ENCODE measurements at places on chromosomes 12 and 14.

DNA sequence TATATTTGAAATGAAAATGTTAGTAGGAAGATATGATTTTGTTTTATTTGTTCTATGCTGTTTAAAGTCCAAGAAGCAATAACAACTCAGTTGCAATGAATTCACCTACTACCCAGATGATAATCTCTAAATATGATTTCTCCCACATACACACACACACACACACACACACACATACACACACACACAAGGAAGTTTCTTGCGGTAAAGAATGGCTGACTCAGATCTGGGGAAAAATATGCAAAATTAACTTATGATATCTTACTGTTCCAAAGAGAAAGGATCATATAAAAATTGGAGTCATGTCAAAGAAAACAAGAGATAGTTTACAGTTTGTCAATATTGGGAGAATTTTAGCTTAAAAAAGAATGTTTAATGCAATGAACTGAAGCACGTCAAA, 456.7 kb downstream of the SLC16A7 start:
- DNase-seq, result no peak

GRCh38 chr12:69844836-69845235, 19.8 kb downstream of the MYRFL start:
- DNase-seq, result no peak

GRCh38 chr14:101478096-101478495, 83.2 kb upstream of the DIO3 start:
- DNase-seq, result peak; percentile 60

GRCh38 chr12:78804262-78804661, 60.3 kb upstream of the SYT1 start:
- no peak for DNase-seq

DNA sequence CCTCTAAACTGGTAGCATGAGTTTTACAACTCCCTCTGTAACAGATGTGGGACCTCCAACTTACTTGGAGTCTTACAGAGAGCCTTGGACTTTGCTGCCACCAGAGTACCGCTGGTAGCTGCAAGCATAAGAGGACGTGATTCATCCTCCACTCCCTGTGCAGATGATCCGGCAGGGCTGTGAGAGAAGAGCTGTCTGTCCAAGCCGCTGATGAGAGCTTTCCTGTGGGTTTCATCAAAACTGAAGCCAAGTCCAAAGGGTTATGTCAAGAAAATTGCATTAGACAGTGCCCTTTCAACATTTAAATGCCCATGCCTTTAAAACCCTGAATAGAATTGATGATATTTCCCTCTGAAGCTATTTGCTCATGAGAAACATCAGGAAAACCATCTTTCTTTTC, 85.8 kb downstream of the LLPH start:
- DNase-seq, result no peak

- no peak for DNase-seq
Measured at GRCh38 chr12:75844985-75845384, 186.6 kb downstream of the PHLDA1 start.

GRCh38 chr12:53076461-53076860, 2.7 kb downstream of the SPRYD3 start:
- DNase-seq, result no peak

DNA sequence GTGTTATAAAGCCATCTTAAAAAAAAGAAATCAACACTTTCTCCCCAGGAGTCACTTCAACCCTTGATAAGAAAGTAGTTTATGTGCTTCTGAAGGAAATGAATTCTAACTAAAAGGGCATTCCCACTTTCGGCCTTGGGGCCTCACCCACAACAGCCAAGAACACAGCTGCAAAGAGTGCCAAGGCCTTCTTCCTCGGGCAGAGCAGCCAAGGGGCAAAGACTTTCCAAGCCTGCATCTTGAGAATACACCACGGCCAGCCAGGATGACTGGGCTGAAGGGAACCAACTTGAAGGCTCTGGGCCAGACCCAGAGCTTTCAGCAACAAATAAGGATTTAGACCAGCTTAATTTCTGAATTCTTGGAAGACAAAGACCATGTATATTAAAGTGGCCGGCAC, 60.4 kb upstream of the FOXN3 start:
- no peak for DNase-seq

- DNase-seq, result no peak
Measured at GRCh38 chr12:132774646-132775275, 13.1 kb upstream of the ANKLE2 start.

DNA sequence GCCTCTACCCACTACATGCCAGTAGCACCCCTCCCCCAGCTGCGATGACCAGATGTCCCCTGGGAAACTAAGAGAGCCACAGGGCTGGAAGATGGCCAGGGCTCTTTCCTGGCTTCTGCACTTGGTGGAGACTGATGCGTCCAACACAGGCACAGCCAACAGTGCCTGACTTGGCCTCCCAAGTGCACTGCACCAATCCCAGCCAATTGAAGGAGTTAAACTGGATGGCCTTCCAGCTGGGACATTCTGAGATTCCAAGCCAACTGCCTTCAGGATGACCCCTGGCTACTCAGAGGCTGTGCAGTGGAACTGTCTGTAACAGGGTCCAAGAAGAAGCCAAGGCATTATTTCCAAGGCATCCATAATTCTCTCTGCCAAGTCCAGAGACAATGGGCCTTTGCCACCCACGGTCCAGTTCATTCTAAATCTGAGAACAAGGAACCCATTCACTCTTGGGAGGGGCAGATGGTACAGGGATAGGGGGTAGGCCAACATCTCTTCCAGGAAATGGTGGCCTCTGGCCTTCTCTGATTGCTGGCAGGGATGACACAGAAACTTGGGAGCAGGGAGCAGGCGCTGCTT, 35.2 kb downstream of the PRIMA1 start:
- no peak for DNase-seq

GRCh38 chr14:77105145-77105939, 7.3 kb downstream of the CIPC start:
- DNase-seq, result no peak

DNA sequence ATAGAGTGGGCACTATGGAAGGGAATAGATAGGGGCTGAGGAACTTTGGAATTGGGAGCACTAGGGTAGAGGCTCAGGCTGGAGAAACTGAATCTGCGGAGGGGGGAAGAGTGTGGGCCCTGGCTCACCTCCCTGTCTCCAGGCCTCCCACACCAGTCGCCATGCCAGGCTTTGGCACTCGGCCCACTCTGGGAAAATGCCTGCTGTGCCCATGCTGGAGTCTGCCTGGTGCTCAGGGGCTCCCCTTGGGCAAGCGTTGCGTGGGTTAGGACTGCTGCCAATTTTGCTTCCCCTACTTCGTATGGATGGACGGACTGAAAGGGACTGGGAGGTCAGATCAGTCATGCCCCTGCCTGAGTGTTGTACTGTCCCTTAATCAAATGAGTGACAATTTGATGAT, 34.6 kb upstream of the CISTR start:
- no peak for DNase-seq

DNA sequence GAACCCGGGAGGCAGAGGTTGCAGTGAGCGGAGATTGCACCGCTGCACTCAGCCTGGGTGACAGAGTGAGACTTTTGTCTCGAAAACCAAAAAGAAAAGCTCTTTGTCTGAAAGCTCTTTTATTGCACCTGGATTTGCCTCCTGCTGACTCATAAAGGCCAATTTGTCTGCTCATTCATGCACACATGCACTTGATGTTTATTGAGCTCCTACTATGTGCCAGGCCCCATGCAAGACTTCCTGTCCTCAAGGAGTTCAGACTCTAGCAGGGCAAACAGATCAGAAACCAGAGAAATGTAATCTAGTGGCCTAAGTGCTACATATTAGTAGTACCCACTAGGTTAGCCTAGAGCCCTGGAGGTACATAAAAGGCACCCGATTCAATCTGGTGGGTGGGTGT, 16.3 kb upstream of the MLEC start:
- DNase-seq, result no peak

DNA sequence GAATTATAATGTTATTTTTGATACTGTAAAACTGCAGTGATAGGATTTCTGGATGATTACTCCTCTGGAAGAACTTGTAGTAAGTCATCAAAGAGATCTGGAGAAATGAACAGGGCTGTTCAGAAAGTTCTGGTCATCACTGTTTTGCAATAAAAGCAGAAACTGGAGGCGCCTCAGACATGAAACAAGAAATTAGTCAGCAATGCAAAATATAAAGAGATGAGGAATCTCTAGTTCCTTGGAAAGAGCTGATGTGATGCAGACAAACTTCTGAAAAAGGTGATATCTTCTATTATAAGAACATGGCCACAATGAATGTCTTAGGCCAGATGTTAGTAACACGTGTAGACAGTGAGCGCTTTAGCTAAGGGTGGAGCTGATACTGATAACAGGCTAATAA, 9.5 kb downstream of the ACIN1 start:
- DNase-seq, result no peak

DNA sequence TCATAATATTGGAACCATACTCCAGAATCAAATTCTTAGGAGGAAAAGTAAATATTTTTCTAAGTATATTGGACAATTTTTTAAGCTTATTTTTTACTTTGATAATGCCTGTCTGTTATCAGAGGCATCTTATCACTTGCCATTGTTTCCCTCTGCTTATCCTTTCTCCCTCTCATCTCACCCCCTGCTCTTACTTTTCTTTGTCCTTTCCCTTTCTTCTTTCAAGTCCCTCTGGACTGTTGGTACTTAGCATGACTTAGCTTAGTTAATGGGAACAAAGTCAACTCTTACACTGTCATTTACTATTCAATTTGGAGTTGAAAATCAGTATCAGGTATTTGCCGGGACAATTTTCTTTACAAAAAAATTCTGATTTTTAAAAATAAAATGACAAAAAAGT, 45.2 kb downstream of the ABCD2 start:
- no peak for DNase-seq

DNA sequence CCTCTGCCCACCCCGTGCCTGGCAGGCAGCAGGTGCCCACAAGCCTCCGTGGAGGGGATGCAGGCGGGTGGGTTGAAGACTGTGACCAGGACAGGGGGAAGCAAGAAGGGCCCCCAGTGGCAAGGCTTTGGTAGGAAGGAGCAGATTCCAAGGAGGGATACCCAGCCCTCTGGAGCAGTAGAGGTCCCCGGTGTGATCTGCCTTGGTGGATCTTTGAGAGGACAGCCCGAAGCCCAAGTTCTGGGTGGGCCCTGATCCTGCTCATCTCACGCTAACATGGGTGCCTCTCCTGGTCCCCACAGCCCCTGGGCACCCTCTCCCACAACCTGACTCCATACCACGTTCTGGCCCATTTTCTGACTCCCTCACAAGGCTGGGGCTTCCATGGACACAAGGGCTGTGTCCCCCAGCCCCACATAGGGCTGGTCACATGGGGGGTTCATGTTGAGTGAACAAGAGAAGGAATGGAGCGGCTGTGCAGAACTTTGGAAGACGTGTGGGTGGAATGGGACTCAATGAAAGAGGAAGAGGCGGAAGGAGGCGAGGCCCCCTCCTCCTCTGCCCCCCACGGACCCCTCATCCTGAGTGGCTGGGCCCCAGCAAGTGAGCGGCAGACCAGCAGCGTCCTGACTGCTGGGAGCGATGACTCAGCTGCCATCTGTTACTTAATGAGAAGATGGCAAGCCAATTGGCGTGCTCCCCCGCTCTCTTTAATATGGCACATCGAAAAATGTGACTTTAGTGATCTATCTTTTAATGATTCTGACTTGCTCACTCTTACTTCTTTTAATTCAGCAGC, 77.0 kb upstream of the BCL11B start:
- DNase-seq, result no peak

DNA sequence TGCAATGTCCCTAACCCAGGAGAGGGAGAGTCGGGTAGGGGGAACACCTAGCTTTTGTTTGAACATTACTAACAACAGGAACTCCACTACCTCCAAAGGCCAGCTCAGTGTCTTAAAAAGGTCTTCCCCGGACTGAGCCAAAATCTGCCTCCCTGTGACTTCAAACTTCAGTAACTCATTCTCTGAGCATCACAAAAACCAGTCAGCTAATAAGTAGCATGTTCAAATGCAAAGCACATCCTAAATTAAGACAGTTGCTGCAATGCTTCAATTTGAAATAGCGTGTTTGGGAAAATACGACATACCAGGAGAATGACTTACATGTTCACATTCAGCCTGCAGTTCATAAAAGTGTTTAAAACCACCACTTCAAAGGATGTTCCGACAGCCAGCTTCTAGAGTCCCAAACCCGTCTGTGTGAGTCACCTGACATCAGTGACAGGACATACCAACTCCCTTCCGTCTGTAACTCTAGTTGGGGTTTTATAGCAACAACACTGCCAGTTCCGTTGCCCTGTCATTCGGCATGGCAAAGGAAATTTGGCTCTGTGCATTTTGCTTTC, 13.0 kb downstream of the ZFP36L1 start:
- peak; percentile 39 for DNase-seq

- DNase-seq, result no peak
Measured at GRCh38 chr12:26971963-26972362, 33.7 kb downstream of the FGFR1OP2 start.

DNA sequence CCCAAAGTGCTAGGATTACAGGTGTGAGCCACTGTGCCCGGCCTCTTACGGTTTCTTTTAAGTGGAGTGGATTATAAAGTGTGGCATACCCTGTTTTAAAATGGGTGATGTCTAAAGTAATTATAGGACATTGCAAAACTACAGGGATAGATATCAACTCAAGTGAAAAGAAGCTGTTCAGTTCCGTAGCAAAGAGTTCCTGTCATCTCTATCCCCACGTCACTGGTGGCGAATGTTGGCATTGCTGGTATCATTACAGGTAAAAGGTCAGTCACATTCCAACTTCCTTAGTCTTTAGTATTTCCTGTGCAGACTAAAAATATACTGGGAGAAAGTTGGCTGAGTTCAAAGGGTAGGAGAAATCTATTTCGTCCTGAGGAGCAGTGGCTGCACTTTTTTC, 95.6 kb upstream of the SLC38A2 start:
- no peak for DNase-seq

DNA sequence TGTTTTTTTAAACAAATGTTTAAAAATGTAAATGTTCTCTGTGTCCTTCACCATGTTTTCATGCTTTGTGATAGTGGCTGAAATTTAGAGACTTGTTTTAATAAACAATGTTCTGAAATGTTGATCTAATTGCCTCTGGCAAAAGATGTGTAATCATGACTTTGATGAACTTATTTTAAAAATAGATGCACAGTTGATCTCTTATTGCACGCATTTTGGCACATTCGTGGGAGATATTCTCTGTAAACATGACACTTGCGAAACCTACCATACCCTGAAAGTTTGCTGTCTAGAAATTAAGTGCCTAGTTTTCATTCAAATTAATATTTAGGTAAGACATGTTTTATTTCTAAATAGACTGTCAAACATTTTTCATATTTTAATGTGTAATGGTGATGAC, 119.7 kb upstream of the DNM1L start:
- DNase-seq, result no peak

DNA sequence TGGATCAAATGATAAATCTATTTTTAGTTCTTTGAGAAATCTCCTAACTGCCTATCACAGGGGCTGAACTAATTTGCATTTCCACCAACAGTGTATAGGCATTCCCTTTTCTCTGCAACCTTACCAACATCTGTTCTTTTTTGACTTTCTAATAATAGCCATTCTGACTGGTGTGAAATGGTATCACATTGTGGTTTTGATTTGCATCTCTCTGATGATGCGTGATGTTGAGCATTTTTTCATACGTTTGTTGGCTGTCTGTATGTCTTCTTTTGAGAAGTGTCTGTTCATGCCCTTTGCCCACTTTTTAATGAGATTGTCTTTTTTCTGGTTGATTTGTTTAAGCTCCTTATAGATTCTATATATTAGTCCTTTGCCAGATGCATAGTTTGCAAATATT, 67.1 kb downstream of the IFNG-AS1 start:
- no peak for DNase-seq

GRCh38 chr14:61927060-61927459, 164.8 kb downstream of the SNAPC1 start:
- DNase-seq, result no peak

Measured in type B pancreatic cell (in vitro differentiated cells).